ENCODE measurements at places on chromosomes 16 and 17.

DNA sequence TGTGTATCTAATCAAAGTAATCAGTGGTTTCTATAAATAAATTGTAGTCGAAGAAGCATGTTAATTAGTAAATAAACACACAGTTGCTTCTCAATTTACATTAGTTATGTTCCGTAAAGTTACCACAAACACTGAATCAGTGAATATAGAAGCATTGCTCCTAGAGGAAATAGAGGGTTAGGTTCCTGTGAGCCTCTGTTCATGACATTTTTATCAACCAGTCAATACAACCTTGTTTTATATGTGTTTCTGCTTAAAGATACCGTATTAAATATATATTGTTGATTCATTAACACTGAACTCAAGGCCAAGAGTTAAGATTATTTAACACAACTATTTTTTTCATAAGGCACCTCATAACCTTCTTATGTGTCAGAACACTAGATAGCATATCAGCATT is 134.3 kb downstream of the PPM1E start:
- no peak for DNase-seq

DNA sequence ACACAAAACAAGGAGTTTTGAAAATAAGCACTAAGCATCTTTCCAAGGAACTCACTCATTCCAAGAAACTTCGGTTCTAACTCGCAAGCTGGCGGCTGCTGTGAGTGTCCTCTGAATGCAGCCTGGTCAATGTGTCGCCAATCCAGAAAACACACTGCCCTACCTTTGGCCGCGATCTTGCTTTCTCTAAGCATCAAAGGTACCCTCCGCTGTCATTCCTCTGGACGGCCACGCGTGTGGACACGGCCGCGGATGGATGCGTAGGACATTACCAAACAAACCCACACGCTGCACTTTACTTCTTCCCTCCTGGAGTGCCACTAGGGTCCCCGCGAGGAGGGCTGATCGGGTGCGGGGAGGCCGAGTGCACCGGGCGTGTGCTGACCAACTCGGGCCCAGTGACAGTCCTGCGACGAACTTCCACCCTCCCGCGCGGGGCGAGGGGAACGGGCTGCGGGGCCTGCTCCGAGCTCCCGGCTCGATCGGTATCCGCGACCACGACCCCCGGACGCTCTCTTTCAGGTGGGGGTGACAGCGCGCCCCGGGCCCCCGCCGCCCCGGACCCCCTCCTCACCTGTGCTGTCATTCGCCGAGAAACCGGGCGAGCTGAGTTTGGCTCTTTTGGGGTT is 1.1 kb downstream of the CREBBP start:
- DNase-seq, result no peak

GRCh38 chr17:49123061-49123460 is 9.5 kb upstream of the B4GALNT2 start:
- no peak for DNase-seq

GRCh38 chr16:35296962-35297653 is 1837.7 kb downstream of the TP53TG3F start:
- DNase-seq, result no peak

DNA sequence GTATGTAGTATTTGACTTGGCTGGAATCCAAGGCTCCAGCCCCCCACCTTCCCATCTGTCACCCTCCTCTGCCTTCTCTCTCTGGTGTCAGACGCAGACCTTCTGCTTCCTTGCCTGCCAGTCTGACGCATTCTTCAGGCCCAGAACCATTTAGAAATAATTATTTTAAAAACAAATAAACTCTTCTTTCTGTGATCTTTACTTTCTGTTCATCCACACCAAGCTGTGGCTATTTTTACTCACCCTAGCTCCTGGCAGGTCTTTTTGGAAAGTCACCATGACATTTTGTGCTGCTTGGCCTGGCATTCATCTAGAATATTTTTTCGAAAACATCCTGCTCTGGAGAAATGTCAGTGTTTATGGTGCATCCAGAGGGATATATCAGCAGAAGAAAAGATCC is 330.7 kb upstream of the ASIC2 start:
- no peak for DNase-seq

DNA sequence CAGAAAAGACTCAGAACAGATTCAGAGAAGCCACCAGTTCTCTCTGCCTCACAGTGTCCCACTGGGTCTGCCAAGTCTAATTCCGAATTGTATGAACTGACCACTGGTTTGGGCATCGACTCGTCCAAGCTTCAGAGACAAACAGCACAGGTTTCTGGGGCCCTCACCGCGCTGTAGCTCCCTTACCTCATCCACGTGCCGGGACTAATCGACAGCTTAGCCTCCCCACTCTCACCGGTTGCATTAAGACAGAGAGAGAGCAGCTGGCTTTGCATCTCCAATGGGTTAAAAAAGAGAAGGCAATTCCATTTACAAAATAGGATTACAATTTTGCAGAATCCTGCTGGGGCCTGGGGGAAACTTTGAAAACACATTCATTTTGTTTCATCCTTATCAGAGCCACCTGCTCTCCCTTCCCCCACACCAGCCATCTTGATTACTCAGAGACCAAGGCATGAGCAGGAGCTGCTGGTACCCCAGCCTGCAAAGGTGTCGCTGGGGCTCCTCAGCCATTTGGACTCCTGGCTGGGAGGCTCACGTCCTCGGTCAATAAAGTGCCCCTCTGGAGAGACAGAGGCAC is 95.3 kb upstream of the RPL38 start:
- no peak for DNase-seq

DNA sequence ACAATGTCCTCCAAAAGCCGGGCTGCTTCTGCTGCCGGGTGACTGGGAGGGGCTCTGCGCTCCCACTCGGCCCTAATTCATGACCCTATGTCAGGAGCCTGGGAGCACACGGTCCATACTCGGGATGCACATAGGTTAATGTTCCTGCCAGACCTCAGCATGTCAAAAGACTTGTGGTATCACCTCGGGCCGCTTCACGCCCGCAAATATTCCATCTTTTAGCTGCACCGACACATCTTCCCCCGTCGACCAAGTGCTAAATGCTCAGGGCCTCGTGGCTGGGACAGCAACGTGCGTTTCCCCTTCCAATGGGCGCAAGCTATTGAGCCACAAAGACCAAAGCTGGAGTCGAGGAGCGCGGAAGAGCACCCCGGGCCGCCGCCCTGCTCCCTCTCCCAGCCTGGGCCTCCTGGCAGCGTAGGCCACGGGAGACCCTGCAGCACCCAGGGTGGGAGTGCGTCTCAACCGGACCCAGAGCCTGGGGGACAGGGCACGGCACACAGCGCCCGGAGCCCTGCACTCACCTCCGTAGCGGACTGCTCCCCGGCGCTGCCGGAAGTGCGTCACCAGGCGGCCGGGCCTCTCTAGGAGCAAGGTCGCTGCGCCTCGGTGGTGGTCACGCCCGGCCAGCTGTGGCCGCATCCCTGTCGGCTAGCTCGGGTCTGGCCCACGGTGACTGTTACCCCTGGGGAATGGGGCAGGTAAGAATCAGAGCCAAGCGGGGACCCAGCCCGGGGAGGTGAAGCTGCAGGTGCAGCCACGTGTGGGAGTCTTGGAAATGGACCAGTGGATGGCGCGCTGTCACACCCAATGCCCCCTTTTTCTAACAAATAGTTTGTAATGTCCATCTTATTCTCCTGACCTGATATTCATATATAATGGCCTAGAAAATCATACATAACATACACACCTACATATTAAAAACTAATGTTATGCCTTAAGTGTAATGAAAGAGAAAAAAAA is at the start of gene ZNF23:
TSS of gene ZNF23 (minus strand) at position 562 of the 963 bp plus-strand sequence. CDS start 5,451 bp downstream, outside the sequence.
- peak; percentile 72 for DNase-seq

GRCh38 chr16:49747654-49748053 is 108.3 kb downstream of the ZNF423 start:
- DNase-seq, result no peak

DNA sequence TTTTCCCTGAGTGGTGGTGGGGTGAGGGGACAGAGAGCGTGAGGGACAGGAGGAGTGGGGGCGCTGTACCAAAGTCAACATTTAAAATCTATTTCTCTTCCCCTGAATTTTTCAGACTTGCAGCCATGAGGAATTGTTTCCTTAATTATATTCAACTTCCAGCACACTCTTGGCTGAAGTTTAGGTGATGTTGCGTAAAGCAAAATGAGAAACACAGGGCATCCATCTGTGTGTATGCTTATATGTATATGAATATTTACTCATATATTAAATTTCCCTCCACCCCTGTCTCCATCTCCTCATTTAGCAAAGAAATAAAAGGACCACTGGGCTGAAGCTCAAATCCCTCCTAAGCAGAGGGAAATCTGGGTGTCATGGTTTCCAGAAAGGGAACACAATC is 218.1 kb downstream of the XYLT1 start:
- no peak for DNase-seq

DNA sequence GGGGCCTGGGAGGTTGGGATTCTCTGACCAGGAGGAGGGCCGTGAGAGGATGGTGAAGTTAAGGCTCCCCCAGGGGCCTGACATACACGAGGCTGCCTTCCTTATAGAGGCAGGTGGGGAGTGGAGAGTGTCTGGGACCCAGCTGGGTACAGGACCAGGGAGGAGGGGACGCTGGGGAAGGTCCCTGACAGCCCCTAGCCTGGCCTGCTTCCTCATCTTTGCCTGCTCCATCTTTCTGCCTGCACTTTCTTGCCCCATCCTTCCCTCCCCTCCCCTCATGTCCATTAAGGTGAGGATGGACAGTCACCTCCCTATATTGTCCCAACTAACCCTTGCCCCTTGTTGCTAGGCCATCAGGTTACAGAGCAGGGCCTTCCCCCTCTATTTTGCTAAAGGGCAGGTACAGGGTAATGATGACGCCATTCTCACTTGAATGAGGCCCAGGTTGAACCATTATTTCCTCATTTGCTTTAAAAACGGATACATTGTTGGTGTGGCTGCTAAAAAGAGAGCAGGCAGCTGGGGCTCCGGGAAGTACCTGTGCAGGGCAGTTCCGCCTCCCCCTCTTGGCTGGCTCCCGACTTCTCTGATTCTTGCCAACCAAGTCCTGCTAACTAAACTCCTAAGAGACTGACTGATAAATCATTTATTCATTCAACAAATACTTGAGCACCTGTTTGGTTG is 1.3 kb downstream of the C17orf99 start:
- DNase-seq, result no peak

DNA sequence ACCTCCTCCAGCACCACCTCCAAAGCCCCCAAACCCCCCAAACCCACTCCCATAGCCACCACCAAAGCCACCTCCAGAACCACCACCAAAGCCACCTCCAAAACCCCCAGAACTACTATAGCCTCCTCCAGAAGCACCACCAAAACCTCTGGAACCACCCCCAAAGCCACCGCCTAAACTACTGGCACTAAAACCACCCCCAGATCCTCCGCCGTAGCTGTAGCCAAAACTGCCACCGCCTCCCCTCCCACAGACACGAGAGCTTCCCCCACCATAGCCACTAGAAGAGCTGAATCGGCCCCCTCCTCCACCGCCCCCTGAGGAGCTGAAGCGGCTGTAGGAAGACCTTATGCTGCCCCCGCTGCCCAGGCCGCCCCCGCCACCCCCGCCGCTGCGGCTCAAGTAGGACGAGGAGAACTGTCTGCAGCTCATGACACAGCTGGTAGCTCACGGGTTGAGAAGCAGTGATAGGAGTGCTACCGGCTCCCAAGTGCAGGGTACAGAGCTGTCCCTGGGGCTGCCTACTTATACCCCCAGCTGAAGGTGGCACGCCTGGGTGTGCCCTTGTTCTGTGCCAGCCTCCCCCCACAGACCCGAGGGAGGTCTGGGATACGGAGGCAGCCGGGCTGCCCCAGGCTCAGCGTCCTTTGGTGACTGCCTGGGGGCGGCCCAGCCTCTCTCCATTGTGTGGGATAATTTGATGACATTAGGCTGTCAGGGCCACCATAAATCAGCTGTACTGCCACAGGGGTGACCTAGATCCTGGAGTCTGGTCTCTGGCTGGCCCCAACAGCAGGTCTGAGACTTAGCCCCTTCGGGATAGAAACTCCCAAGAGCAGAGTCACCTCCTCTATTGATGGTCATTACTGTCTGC is at the start of gene KRT9:
TSS of gene KRT9 (minus strand) at position 499 of the 874 bp plus-strand sequence. CDS start at position 432, 67 bp downstream.
- DNase-seq, result no peak

DNA sequence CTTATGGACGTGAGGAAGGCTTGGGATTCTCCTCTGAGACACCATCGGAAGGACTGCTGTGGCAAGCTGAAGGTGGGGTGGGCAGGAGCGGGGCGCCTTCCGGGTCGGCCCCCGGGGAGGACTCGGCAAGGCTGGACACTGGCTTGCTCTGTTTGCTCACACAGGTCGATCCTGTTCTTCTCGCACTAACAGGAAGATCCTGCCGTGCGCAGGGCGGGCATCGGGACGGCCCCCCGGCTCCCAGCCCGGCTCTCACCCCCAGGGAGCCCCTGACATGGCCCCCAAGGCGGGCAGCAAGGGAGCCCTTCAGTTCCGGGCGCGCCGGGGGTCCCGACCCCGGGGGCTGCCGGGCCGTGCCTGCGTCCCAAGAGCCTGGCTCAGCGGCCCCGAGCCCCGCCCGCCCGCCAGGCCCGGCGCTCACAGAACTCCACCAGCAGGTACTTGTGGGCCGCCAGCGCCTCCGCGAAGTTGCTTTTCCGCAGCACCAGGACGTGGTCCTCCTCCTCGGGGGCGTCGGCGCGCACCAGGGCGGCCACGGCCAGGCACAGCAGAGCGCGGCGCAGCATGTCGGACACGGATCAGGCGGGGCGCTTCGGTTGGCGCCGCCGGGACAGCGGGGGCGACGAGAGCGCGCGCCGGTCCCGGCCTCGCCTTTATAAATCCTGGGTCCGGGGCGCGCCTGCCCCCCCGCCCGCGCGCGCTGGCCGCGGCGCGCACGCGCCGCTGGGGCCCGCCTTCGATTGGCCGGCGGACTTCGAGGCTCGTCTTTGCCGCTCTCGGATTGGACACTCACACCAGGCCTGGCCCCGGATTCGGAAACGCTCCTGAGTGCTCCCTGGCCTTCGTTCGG is at the start of gene P4HB:
TSS of gene P4HB (minus strand) at position 630 of the 850 bp plus-strand sequence. CDS start at position 566, 64 bp downstream.
- no peak for DNase-seq

DNA sequence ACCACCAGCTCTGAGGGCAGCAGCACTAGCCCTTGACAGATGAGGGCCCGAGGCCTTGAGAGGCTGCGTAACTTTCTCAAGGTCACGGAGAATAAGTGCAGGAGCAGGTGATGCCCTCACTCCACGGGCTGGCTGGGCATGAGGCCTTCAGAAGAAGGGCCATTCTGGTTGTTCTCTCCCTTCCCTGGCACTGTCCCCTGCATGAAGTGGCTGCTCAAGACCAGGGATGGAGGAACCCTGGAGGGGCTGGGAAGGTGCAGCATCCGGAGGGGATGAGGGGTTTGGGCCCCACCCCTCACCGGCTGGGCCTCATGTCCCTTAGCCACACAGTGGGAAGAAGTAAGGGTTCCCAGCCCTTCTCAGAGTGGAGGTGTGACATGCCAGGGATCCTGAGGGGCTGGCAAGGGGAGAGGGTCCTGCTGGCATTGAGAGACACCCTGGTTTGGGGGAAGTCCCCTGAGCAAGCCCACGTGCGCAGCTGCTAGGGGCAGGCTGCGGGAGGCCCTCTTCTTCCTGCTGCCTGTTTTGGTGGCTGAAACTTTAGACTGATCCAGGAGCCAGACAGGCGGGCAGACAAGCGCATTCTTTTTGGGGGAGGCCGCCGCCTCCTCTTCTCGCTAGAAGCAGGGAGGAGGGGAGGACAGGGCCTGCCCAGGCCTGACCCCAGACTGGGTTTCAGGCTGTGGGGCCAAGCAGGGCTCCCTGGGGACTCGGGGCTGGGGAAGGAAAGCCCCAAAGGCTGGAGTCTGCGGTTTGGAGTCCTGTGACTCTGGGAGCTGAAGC is 74.0 kb downstream of the N4BP1 start:
- DNase-seq, result no peak

Data from stimulated activated naive CD4-positive, alpha-beta T cell (primary cell).